Activated CD4-positive, alpha-beta memory T cell treated with anti-CD3 and anti-CD28 coated beads, Interleukin-2, amount 10 ng/mL, durations not matched to agents 7 days and 5 days (primary cell): ENCODE measurements at places on chromosomes 4 and X. TPM values are rescaled to one million over a fixed set of nuclear protein-coding genes. Genes with fewer than 3 reads are reported as not detected.

The OPRPN gene
- not detected for total RNA-seq

The KCNE5 gene
- total RNA-seq = 0.28 TPM

DNA sequence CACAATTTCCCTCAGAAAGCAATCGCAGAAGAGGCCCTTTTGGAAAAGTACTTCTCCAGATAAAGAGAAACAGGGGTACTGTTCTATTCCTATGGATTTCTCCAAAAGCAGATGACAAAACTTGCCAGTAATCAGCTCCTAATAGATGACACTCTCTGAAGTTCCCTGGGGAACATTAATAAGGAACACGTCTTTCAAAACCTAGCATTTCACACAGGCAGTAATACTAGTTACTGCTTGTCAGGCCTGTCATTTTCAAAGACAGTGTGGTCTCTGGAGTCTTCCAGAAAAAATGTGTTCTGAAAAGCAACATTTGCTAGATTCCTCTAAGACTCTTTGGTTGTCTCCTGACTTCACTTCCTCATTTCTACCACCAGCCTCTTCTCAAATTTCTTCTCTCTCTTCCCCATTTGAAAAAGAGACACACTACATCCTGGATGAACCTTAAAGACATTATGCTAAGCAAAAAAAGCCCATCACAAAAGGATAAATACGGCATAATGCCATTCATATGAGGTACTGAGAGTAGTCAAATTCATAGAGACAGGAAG lies 47.3 kb downstream of the CHRDL1 start:
- H3K27me3 ChIP-seq = no peaks in the 10 kb centered on the region
- no peaks in the 10 kb centered on the region for H3K4me1 ChIP-seq
- no peaks in the 10 kb centered on the region for H3K36me3 ChIP-seq
- no peak overlapping the region for H3K4me3 ChIP-seq
- H3K27ac ChIP-seq = no peak overlapping the region

GRCh38 chr4:1323635-1324442 lies 23.2 kb upstream of the UVSSA start:
- H3K36me3 ChIP-seq = peaks cover 25% of the 10 kb centered on the region
- H3K27ac ChIP-seq = no peak overlapping the region
- no peaks in the 10 kb centered on the region for H3K27me3 ChIP-seq
- DNase-seq = no peak
- H3K4me1 ChIP-seq = peaks cover under 1% of the 10 kb centered on the region

DNA sequence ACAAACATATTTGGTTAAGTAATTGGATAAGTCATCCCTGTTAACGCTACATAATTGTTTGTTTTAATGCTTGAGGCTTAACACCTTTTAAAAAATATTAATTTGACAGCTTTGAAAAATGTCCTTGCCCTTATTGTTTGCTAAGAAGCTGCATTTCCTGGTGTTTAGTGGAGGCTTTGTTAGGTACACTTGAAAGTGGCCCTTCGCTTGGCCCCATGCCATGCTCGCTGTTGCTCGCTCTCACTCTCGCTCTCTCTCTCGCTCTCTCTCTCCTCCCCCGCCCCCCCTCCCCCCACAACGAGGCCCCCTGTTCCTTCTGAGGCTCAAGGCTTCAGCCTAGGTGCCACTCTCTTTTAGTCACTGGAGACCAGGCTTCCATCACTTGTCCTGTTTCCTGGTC lies 139.6 kb downstream of the DCLK2 start:
- peaks cover 9% of the 10 kb centered on the region for H3K27me3 ChIP-seq
- H3K4me3 ChIP-seq = no peak overlapping the region
- H3K27ac ChIP-seq = no peak overlapping the region
- no peaks in the 10 kb centered on the region for H3K36me3 ChIP-seq
- no peaks in the 10 kb centered on the region for H3K4me1 ChIP-seq

- no peak overlapping the region for H3K4me3 ChIP-seq
- no peaks in the 10 kb centered on the region for H3K27me3 ChIP-seq
- H3K4me1 ChIP-seq = no peaks in the 10 kb centered on the region
- DNase-seq = no peak
- no peak overlapping the region for H3K27ac ChIP-seq
These were observed 11.6 kb upstream of the MND1 start for GRCh38 chr4:153332936-153333335.

The MTNR1A gene
- not detected for total RNA-seq

- H3K36me3 ChIP-seq = no peaks in the 10 kb centered on the region
- no peak for DNase-seq
- H3K4me1 ChIP-seq = peaks cover 2% of the 10 kb centered on the region
- no peak overlapping the region for H3K4me3 ChIP-seq
These were observed 22.8 kb upstream of the SH3RF1 start for GRCh38 chr4:169293343-169294176.

DNA sequence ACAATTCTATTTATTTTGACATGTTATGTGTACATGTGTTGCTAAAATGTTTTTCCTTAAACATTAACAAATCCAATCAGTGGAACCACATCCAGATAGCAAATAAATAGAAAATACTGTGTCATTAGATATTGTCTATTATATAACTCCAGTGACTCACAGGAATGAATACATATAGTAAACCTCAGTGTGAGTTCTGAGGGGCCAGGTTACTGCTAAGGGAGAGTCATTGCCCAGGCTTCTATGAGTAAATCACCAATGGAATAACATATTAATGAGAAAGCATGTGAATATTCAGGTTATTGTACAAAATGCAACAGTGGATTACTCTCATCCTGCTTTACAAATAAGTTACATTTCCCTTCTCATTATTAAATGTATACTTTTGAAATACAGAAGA lies 27.2 kb downstream of the TACR3 start:
- no peak overlapping the region for H3K4me3 ChIP-seq
- no peaks in the 10 kb centered on the region for H3K27me3 ChIP-seq
- H3K27ac ChIP-seq = no peak overlapping the region
- no peaks in the 10 kb centered on the region for H3K4me1 ChIP-seq
- no peaks in the 10 kb centered on the region for H3K36me3 ChIP-seq

DNA sequence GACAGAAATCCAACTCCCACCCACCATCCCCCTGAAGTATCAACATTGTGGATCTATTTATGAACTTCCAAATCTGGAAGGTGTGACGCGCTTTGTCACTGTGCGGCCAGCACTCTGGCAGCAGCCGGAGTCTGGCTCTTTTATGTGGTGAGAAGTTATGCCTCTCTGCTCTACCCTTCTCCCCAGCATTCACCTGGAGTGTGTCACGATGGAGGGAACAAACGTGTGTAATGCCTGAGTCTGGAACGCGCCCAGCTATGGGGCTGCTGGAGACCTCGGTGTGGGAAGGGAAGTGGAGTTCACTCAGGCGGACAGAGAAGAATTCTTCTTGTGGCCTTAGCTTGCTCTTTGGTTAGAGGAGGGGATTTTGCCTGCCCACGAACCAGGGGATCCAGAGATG lies 222.1 kb upstream of the RPL34 start:
- no peak overlapping the region for H3K27ac ChIP-seq
- no peak for DNase-seq
- H3K36me3 ChIP-seq = no peaks in the 10 kb centered on the region
- H3K27me3 ChIP-seq = peaks cover 1% of the 10 kb centered on the region

GRCh38 chrX:133699023-133699728 lies 283.9 kb upstream of the GPC4 start:
- H3K27ac ChIP-seq = no peak overlapping the region
- H3K4me3 ChIP-seq = no peak overlapping the region
- DNase-seq = no peak
- H3K36me3 ChIP-seq = no peaks in the 10 kb centered on the region
- H3K4me1 ChIP-seq = no peaks in the 10 kb centered on the region

DNA sequence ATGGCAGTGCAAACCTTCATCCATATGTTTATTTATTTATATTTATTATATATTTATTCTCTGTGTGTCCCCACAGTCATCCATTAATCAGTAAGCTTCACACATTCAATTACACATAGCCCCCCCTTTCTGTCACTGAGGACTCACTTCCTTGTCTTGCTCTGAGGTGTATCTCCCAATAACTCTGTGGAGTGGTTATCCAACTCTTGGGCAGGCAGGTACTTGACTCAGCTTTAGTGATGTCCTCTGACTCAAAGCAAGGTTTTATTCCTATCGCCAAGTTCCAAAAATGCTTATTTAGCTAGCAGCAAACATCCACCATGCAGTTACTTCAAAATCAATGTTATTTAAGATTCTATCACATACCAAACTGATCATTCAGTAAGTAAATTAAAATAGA lies 25.2 kb upstream of the NDP start:
- no peaks in the 10 kb centered on the region for H3K27me3 ChIP-seq
- H3K4me1 ChIP-seq = no peaks in the 10 kb centered on the region

GRCh38 chrX:19739683-19740082 lies 147.7 kb downstream of the SH3KBP1 start:
- no peaks in the 10 kb centered on the region for H3K27me3 ChIP-seq
- H3K4me1 ChIP-seq = peaks cover 64% of the 10 kb centered on the region
- no peak overlapping the region for H3K4me3 ChIP-seq
- DNase-seq = peak; percentile 50

The CSAG2 gene
- 1.3 TPM for total RNA-seq

GRCh38 chr4:88859191-88859812 lies 161.7 kb upstream of the NAP1L5 start:
- H3K36me3 ChIP-seq = no peaks in the 10 kb centered on the region
- no peak for DNase-seq
- no peak overlapping the region for H3K27ac ChIP-seq
- H3K27me3 ChIP-seq = peaks cover 4% of the 10 kb centered on the region

DNA sequence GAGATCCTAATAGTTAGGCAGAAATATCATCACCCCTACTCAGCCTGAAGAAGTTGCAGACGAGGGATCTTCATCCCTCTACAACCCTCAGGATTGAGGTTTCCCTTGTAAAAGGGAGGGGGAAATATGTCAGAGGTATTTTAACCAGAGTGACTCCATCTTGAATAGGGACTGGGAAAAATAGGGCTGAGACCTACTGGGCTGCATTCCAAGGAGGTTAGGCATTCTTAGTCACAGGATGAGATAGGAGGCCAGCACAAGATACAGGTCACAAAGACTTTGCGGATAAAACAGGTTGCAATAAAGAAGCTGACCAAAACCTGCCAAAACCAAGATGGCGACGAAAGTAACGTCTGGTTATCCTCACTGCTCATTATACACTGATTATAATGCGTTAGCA lies 17.5 kb downstream of the IL13RA2 start:
- H3K4me1 ChIP-seq = no peaks in the 10 kb centered on the region
- H3K36me3 ChIP-seq = no peaks in the 10 kb centered on the region
- no peak for DNase-seq
- H3K27me3 ChIP-seq = no peaks in the 10 kb centered on the region

The PF4V1 gene
- not detected for total RNA-seq

DNA sequence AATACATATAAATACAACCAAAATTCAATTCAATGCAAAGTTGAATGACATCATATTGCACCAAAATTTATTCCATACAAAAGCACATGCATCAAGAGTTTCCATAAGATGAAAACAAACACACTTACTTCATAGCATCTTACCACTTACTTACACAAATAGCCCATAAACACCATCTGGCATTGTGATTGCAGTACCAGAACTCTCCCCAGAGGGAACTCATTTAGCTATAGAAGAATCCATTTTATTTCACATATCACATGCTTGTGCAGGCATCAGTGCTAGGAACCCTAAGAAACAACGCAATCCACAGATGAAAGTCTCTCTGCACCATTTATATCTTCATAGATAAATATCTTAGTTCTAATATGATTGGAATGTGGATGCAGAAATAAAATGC lies 77.9 kb downstream of the SLC7A11 start:
- H3K4me3 ChIP-seq = no peak overlapping the region
- H3K27me3 ChIP-seq = no peaks in the 10 kb centered on the region
- H3K27ac ChIP-seq = no peak overlapping the region
- no peaks in the 10 kb centered on the region for H3K36me3 ChIP-seq

DNA sequence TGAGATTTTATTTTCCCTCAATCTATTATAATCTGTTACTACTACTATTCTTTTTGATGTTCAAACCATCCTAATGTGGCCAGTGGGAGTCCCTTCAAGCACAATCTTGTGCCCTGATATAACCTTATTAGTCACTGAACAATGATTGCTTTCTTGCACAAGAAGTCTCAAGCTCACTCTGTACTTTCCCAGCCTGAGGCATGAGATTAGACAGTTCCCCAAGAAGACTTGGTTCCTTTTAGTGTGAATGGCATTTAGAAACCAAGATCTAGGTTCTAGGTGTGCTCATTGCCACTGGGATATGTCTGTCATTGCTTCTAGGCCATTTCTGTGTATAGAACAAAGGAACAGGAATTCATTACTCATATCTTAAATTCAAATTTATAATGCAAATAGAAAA lies 28.0 kb upstream of the RBM41 start:
- no peak overlapping the region for H3K4me3 ChIP-seq
- no peaks in the 10 kb centered on the region for H3K36me3 ChIP-seq
- peaks cover 5% of the 10 kb centered on the region for H3K4me1 ChIP-seq
- H3K27me3 ChIP-seq = no peaks in the 10 kb centered on the region
- no peak overlapping the region for H3K27ac ChIP-seq

- no peak overlapping the region for H3K4me3 ChIP-seq
- H3K27ac ChIP-seq = no peak overlapping the region
- H3K27me3 ChIP-seq = no peaks in the 10 kb centered on the region
- H3K36me3 ChIP-seq = no peaks in the 10 kb centered on the region
- no peak for DNase-seq
These were observed 40.9 kb downstream of the TSC22D3 start for GRCh38 chrX:107734646-107735045.

GRCh38 chr4:11139871-11140270 lies 288.8 kb downstream of the HS3ST1 start:
- no peaks in the 10 kb centered on the region for H3K27me3 ChIP-seq
- H3K4me1 ChIP-seq = no peaks in the 10 kb centered on the region
- no peak for DNase-seq
- H3K36me3 ChIP-seq = no peaks in the 10 kb centered on the region
- H3K27ac ChIP-seq = no peak overlapping the region
- no peak overlapping the region for H3K4me3 ChIP-seq

The UGT2A3 gene
- total RNA-seq = not detected

DNA sequence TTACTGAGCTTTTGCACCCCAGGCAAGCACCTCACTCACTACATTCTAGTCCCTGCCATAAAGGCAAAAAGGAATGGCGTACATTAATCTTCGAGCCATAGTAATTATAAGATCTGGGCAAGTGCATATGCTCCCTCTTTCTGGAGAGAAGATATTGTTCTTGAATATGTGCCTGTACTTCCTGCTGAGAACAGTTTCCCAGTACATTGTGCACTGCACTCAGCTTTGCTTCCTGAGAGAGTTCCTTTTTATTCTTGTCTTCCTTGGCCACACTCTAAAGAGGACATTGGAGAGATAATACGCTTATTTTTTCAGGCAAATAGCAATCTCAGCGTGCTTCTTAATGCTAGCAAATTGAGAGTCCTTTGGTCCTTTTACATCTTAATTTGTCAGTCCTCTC lies 909.0 kb upstream of the PCDH10 start:
- H3K4me3 ChIP-seq = no peak overlapping the region
- no peaks in the 10 kb centered on the region for H3K27me3 ChIP-seq
- H3K36me3 ChIP-seq = no peaks in the 10 kb centered on the region
- no peak for DNase-seq
- H3K4me1 ChIP-seq = no peaks in the 10 kb centered on the region
